Breast epithelium (tissue), 4 donors: ENCODE measurements at places on chromosomes 3 and 15.

- no peak for DNase-seq
Measured at GRCh38 chr15:81723701-81724100, 322.1 kb downstream of the MEX3B start.

GRCh38 chr3:157529751-157530150 is 26.5 kb upstream of the VEPH1 start:
- DNase-seq, result no peak

DNA sequence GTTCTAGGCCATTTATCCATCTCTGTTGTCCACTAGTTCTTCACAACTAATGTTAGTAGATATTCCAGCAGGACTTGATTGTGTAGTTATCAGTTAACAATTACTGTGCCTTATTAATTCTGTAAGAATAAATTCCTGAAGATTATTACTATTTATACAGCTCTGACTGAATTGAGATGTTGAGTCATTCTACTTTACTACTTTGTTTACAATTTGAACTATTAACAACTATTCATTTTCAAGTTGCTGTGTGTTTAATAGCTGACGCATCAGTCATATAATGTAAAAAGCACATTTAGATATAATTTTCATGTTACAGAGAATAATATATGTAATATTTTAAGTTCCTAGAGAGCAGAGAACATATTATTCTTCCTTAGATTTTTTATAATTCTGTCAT is 21.1 kb downstream of the DZIP3 start:
- no peak for DNase-seq

DNA sequence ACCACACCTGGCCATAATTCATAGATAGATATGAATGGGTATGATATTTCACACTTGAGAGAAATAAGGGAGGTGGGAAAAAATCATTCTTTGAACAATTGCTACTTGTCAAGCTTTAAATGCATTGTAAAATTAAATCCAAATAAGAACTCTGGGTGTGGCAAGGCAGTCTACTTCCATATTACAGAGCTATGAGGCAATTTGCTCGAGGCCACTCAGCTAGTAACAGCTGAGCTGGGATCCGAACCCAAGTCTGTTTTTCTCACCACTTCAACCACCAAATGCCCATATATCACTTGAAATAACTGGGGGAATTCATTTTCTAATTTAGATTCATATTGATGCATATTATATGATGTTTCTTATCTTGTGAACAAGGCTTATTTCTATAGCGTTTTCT is 482.2 kb upstream of the ADAMTS9 start:
- DNase-seq, result no peak

DNA sequence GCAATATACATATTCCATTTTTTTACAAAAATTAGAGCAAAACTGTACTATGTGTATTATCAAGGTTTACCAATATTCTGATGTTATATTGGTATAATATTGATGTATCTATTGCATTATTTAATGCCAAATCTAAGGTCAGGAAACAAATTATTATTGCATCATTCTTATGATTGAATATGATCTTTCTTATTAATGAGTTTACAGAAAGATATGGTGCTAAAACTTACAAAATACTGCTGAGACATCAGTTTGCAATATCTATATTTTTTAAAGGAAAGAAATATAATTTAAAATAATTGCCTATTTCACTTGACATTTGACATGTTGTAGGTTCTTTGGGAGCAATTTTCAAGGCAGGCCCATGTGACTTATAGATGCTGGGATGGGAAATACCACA is 357.6 kb downstream of the NLGN1 start:
- no peak for DNase-seq

DNA sequence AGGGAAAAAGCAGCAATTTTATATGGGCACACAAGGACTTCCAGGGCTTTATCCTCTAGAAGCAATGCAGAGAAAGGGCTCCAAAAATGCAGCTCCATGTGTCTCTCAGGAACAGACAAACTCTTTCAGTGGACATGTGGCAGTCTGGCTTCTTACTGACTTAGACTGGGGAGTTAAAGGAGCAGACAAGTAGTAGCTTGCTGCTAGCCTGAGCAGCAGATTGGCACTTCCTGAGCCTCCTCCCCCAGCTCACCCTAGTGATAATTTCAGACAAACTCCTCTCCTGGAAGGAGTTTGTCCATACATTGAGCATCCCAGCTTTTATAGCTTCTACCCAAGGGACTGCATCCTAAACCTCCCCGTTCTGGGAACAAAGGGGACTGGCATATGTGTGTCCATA is 101.7 kb upstream of the MANF start:
- DNase-seq, result no peak

DNA sequence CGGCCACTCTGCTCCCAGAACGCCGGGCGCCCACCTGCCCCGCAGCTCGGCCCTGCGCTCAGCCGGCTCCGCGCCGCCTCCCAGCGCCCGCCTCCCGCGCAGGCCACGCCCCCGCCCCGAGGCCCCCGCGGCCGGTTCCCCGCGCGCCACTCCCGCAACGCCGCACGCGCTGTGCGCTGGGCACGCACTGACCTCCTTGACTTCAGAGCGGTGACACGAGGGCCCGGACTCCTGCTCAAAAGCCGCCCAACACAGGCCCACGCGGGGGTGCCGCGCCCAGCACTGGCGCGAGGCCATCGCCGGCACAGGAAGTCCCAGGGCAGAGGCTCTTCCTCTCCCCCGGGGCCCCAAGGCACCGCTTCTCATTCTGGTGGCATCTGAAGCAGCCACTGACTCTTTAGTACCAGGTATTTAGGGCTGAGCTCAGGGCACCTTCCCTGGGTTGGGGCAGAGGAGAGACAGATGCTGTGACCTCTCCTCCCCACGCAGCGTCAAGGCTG is 12.4 kb downstream of the TNK2 start:
- DNase-seq, result no peak

GRCh38 chr3:125083776-125084175 is 28.0 kb upstream of the HEG1 start:
- no peak for DNase-seq

GRCh38 chr3:108455212-108455705 is 55.1 kb downstream of the MYH15 start:
- DNase-seq, result no peak

DNA sequence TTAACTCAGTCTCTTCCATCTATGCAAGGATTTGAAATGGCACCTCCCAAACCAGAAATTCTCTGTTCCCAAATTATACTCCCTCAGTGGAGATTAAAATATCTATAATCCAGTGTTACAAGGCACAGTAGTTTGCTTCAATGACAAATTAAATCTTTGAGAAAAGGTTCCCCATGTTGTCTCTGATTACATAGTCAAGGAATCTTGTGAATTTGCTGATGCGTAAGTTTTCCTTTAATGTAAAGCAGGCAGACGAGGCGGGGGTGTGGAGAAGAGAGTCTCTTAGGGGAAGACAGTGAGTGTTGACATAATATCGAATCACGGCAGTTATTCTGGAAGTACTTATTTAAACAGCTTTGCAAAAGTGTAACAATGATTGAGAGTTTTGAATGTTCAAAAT is 236.4 kb upstream of the RARB start:
- DNase-seq, result no peak

- DNase-seq, result no peak
Measured at GRCh38 chr3:62586356-62586755, 213.0 kb upstream of the FEZF2 start.

DNA sequence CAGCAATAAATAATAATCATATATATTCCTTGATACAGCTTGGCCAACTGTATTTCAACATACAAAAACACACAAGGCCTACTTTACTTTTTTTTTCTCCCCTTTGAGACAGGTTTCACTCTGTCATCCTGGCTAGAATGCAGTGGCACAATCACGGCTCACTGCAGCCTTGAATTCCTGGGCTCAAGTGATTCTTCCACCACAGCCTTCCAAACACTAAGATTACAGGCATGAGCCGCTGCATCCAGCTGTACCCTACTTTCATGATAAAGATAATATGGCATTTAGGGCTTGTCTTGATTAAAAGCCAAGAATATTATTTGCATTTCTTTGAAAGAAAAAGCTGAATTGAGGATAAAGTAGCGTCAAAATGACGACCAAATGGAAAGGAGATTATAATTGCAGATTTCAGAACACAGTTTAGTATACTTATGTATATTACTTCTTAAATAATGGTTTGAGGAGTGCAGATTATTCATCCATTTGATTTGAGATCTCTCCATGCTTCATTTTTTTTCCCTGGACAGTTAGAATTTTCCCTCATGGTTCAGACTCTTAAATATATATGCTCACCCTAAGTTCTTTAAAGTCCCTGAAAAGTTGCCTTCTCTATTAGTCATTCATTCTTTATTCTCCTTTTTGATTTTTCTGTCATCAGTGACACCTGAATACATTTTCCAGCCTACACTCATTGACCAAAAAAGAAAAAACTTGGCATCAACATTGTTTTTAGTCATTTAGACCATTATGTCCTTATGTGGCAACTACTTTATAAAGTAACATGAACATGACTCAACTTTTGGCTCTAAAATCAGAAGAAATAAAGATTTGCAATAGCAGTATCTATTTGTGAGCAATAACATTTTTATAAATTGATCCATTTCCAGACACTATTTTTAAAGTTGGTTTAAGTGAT is 48.5 kb upstream of the MLF1 start:
- no peak for DNase-seq

- DNase-seq, result no peak
Measured at GRCh38 chr3:191301017-191301416, 28.2 kb upstream of the CCDC50 start.

DNA sequence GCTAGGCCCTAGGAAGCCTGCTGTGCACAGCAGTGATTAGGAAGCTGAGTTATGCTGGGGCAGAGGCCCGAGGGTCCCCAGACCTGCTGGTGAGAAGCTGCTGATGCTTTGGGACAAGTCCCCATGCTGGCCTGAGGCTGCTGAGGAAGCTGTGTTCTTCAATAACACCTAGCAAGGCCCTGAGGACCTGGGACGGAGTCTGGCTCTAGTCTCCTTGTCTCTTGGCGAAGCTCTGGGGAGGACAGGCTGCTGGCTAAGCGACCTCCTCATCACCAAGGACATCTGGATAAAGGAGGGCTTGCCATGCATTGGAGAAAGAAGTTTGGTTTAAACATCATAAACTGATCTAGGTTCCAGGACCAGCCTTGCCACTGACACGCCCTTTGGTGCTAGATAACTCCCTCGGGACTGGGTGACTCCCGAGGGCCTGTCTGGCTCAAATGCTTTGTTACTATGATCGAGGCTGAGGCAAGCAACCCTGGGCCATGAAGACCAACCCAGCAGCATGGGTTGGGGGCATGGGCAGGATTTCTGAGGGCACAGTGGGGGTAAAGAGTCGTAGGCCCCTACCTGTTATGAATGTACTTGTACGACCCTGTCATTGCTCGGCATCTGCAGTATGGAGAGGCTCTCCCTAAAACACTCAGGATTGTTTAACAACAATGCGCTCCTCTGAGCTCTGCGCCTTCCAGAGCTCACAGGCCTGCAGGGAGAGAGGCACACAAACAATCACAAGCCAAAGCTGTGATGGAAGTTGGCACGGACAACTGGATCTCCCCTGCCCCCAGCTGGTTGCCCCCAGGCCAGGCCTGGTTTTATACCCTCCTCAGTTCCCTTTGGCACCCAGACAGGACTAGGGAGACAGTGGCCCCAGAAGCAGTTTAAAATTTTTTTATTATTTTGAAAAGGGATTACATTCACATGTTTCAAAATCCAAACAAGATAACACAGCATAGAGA is 64.4 kb downstream of the LINGO1 start:
- no peak for DNase-seq

- DNase-seq, result no peak
Measured at GRCh38 chr3:175046601-175047000, 187.5 kb downstream of the NAALADL2 start.

DNA sequence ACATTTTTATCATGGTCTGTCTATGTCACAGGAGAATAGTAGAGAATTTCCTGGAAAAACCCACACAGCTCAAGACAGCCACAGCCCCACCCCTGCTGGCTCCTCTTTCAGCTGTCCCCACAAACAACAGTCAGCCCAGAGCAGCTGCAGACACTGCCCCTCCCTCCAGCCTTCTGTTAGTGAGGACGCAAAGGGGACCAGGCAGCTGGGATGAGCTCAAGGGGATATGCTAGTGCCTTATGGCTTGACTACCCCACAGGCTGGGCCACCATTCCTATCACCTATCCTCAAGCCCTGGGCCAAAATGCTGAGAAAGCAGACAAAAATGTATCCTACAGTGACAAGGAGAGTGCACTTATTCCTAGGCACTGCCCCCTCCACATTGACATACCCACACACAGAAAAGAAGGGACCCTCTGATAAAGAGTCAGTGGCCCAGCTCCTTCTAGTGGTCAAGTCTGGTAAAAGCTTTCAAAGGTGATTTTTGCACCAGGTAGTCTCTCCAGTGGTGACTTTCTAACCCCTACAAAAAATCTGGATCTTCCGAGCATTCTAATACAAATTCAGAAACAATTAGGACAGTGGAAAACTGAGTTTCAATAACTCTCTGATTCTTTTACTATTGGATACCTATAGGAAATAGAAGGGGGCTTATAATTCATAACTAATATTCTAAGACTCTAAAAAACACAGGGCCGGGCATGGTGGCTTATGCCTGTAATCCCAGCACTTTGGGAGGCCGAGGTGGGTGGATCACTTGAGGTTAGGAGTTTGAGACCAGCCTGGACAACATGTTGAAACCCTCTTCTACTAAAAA is 3.0 kb upstream of the MAP1A start:
- no peak for DNase-seq

- no peak for DNase-seq
Measured at GRCh38 chr15:89496155-89497098, at the start of gene RHCG. RHCG (minus strand) TSS chr15:89496583; CDS start chr15:89496544, 39 bp downstream.

GRCh38 chr3:8416965-8417364 is 84.7 kb upstream of the LMCD1 start:
- DNase-seq, result no peak

DNA sequence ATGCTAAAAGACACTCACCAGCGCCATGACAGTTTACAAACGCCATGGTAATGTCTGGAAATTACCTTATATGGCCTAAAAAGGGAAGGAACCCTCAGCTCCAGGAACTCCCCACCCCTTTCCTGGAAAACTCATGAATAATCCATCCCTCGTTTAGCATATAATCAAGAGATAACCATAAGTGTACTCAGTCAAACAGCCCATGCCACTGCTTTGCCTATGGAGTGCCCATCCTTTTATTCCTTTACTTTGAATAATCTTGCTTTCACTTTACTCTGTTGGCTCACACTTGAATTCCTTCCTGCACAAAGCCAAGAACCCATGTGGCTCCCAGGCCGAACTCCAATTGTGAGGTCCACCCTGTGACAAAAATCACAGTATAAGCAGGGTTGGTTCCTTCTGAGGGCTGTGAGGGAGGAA is 19.1 kb upstream of the FSTL1 start:
- DNase-seq, result no peak

- DNase-seq, result no peak
Measured at GRCh38 chr15:98777426-98777825, 129.1 kb downstream of the IGF1R start.

DNA sequence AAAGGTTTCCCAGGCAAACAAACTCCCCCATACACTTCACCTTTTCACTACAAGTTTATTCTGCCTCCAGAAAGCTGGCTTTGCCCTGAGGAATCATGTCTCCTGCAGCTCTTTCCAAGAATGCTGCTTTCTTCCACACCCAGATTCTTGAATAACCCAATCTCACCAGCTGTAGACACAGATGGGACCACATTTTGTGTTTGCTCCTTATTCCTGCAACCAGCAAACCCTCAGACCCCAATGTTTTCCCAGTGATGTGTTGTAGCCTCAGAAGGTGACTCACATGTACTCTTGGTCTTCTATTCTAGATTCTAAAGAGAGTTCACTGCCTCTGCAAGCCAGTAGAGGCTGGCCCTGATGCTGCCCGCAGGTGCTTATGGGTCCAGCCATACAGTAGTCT is 23.6 kb upstream of the TRIM59 start:
- no peak for DNase-seq
